ENCODE measurements at places on chromosomes 13 and 19. TPM values are rescaled to one million over a fixed set of nuclear protein-coding genes. Genes with fewer than 3 reads are reported as not detected.

- no peak overlapping the region for H3K27ac ChIP-seq
- peaks cover 42% of the 10 kb centered on the region for H3K4me1 ChIP-seq
- DNase-seq = no peak
- H3K4me3 ChIP-seq = no peak overlapping the region
- peaks cover 39% of the 10 kb centered on the region for H3K36me3 ChIP-seq
Observed at GRCh38 chr19:35549174-35549788, 3.9 kb downstream of the TMEM147 start.

RNF126 gene
- 90.6 TPM for total RNA-seq

DNA sequence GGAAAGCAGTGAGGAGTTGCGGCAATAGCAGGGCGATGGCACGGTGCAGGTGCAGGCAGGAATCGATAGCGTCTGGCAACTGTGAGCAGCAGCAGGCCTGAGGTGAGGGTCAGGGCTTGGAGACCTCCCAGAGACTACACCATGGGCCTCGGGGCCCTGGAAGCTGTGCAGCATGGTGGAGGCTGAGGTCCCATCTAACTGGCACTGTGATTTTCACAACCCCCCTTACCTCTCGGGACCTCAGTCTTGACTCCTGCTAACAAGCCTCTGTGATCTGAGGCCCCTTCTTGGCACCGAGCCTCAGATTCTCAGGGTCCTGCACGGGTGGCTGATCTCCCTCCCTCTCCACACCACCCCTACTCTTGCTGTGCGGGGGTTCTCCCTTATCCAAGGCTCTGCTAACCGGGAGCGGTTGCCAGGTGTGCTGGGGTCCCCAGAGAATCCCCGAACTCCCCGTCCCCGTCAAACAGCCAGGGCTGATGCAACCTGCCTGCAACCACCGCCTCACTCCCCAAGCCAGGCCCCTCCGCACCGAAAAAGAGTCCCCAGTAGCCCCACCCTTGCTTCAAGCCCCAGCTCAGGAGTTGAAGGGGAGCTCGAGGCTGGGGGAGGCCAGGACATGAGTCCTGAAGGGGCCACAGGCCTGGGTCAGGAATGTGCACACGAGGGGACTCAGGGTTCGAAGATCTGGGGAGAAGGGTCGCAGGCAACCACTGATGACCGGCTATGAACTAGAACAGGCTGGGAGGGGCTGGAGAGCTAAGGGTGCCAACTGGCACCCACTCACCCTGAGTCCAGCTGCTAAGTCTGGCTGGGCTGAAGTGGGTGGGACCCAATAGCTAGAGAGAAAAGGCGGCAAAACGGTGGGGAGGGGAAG, 4.8 kb upstream of the ATF5 start:
- peaks cover 10% of the 10 kb centered on the region for H3K36me3 ChIP-seq
- no peak overlapping the region for H3K4me3 ChIP-seq
- no peak for DNase-seq
- H3K4me1 ChIP-seq = peaks cover 41% of the 10 kb centered on the region
- H3K27me3 ChIP-seq = no peaks in the 10 kb centered on the region
- H3K27ac ChIP-seq = no peak overlapping the region

- DNase-seq = no peak
- H3K27me3 ChIP-seq = no peaks in the 10 kb centered on the region
- no peak overlapping the region for H3K27ac ChIP-seq
Observed at GRCh38 chr13:42328672-42329071, 56.7 kb downstream of the AKAP11 start.

F10 gene
- 21.6 TPM for total RNA-seq

DNA sequence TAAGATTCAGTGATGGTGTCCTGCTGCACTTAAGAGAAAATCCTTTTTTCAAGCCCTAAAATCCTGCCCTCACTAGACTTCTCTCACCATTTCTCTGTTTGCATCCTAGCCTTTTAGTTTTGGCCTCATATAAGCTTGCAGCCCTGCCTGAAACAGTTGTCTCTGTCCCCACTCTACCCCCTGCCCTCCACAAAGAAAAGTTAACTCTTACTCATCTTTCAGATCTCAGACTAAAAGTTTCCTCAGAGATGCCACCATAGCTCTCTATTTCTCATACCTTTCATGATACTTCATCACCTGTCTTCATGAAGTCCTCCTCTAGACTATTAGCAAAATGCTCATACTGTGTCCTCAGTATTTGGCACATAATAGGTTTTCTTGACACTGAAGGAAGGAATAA, 33.1 kb downstream of the ITM2B start:
- no peak overlapping the region for H3K27ac ChIP-seq
- H3K27me3 ChIP-seq = no peaks in the 10 kb centered on the region
- H3K4me1 ChIP-seq = peaks cover 16% of the 10 kb centered on the region
- H3K4me3 ChIP-seq = no peak overlapping the region
- no peak for DNase-seq

DNA sequence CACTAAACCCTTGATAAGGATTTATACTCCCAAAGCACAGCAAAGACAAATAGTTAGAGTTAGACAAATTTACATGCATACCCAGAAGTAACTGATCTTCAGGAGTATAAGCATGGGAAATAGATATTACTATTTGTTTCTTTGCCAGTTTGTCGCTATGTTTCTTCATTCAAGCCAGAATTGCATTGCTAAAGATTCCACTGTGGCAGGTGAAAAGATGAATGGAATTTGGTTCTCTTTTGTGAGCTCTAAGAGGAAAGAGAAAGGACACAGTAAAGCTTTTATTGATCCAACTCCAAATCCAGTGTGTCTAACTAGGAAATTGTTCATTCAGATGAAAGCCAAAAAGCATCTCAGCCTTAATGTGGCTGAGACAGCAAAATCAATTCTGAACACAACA, 292.3 kb upstream of the SPRY2 start:
- no peaks in the 10 kb centered on the region for H3K4me1 ChIP-seq
- H3K4me3 ChIP-seq = no peak overlapping the region
- DNase-seq = no peak

All from esophagus squamous epithelium (tissue), 5 donors.